NCI-H748 treated with DMSO at 0.1 percent for 48 hours (cell line): ENCODE measurements at places on chromosomes 16 and 17.
A peak's percentile ranks its signal among the peaks of the same experiment; 100 is the strongest.

DNA sequence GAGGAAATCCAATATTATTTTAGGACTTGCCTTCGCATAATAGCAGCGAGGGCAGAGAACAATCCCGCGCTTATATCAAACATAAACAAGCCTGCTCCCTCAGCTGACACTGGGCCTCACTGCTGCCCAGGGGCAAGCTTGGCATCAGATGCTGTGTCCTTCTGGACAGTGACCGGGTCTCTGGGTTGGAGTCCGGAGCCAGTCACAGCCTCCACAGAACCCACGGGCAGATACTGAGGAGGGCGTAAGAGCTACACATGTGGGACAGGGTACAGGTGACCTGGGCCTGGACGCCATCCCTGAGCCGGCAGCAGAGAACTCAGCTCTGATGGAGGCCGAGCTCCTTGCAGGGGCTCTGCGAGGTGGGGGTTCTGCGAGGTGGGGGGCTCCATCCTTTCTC, 14.7 kb upstream of the ZNF469 start:
- DNase-seq = no peak

GRCh38 chr17:44672479-44673093, 16.3 kb downstream of the MEIOC start:
- DNase-seq = no peak

- no peak for DNase-seq
Observed at GRCh38 chr17:75096082-75096625, 8.4 kb downstream of the SLC16A5 start.

GRCh38 chr17:3892095-3892998, 506 bp downstream of the CAMKK1 start:
- peak; percentile 71 for DNase-seq

DNA sequence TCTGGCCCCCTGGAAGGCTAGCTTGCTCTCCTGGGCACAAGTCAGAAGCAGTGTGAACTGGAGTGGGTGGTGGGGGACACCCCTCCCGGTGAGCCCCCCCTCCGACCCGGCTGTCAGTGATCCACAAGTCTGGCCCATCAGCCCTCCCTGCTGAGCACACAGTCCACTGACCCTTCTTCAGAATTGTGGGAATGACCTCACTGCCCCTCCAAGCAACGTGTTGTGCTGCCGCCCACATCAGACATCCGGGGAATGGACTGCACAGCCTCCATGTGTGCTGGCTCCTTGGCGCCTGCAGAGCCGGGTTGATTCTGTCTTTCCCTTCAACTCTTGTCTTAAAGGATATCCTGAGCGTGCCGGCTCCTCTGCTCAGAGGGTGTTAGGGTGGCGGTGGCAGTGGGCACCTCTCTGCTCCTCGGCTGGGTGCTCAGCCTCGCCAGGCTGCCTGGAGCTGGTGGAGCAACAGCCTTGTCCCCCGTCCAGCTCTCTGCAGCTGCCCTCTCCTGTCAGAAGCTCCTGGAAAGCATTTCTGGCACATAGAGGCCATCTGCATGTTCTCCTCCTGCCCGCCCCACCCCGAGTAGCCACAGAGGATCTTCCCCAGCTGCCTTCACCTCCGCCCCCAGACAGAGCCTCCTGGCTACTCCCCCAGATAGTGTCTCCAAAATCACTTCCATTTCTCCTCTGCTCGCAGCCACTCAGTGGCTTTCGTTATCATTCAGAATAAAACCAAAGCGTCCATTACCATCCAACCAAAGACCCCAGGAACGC, 19.8 kb downstream of the NPTX1 start:
- no peak for DNase-seq

DNA sequence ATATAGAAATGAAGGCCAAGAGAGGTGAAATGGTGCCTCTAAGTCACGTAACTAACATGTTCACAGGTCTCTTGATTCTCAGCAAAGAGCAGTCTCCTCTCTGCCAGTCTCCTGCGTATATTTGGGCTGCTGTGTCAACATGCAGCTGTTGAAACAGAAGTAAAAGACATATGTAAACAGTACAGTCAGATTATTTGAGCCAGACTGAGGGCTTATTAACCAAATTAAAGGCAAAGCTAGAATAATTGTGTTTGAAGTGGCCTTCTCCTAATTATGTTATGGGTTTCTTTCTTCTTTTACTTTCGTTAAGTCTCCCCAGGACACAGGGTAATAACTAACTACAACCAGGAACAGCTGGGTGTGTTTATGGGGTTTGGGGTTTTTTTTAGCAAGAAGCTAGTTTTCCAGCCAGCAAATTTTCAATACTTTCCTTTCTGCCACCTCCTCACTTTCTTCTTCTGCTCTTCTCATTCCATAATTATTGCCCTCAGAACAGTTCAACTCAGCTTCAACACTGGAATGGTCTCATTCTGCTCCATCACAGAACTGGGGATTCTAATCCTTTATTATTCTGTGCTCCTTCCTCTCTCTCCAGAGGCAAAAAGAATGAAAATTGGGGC, 18.4 kb downstream of the G6PC1 start:
- peak; percentile 97 for DNase-seq

GRCh38 chr16:15777533-15778203, 79.2 kb downstream of the MYH11 start:
- DNase-seq = no peak

- no peak for DNase-seq
Observed at GRCh38 chr16:8047736-8048135, 542.6 kb downstream of the TMEM114 start.

- no peak for DNase-seq
Observed at GRCh38 chr16:15948532-15949209, 745 bp upstream of the ABCC1 start.

- DNase-seq = no peak
Observed at GRCh38 chr17:4658478-4659305, 17.2 kb upstream of the ALOX15 start.

- DNase-seq = no peak
Observed at GRCh38 chr17:75654176-75654575, 12.8 kb downstream of the RECQL5 start.

DNA sequence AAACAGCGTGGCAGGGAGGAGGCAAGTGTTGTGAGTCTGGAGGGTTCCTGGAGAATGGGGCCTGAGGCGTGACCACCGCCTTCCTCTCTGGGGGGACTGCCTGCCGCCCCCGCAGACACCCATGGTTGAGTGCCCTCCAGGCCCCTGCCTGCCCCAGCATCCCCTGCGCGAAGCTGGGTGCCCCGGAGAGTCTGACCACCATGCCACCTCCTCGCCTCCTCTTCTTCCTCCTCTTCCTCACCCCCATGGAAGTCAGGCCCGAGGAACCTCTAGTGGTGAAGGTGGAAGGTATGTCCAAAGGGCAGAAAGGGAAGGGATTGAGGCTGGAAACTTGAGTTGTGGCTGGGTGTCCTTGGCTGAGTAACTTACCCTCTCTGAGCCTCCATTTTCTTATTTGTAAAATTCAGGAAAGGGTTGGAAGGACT, at the start of gene CD19:
TSS of gene CD19 (plus strand) at position 171 of the 425 bp plus-strand sequence. CDS start at position 201, 30 bp downstream.
- no peak for DNase-seq

- DNase-seq = no peak
Observed at GRCh38 chr17:44912763-44913544, 2.3 kb downstream of the GFAP start.

DNA sequence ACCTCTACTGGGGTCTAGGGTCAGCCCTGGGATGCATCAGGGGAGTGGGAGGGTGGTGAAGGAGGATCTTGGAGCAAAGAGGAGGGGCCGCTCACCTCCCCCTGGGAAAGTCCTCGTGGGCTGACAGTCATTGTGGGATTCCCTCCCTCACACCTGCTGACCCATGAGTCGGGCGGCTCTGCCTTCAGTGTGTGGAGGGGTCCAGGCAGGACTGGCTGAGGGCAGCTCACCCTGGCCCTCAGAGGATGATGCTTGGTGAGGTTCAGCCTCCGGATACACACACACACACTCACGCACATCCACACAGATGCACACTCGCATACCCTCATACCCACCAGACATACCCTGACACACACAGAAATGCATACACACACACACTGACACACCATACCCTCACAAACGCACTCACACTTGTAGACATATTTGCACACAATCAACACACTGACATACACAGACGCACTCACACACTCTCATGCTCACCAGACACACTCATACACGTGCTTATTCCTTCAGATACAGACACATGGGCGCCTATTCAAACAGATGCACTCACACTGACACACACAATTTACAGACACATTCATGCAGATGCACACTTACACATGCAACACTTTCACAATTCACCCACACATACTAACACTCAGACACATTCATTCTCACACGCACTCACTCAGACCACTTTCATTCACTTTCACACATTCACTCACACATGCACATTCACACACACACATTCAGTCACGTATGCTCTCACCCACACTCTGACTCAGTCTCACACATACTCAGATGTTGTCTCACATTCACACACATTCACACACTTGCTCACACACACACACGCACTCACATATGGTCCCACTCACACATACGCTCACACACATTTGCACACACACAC, 105.1 kb upstream of the RPL38 start:
- DNase-seq = no peak

GRCh38 chr17:77160875-77161530, 20.2 kb downstream of the SEC14L1 start:
- DNase-seq = peak; percentile 86

DNA sequence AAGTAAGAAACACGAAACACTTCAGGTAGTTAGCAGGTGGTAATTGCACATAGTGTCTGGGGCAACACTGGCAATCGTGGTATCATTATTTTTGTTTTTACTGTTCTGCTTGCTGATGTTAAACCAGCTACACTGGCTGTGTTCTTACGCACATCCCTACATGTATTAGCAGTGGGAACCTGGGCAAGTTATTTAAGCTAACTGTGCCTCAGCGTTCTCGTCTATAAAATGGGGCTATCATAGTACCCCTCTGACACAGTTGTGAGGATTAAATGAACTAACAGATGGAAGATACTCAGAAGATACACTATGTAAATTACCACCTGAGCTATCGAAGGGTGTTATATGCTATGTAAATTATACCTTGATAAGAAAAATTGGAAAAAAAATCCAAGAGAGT, 117.4 kb downstream of the SNX29 start:
- no peak for DNase-seq

- DNase-seq = no peak
Observed at GRCh38 chr16:30027588-30028437, 3.3 kb downstream of the TLCD3B start.

- no peak for DNase-seq
Observed at GRCh38 chr17:10328206-10328605, 44.6 kb downstream of the MYH13 start.
